A375 (cell line): ENCODE measurements at places on chromosomes 4 and X. TPM values are rescaled to one million over a fixed set of nuclear protein-coding genes. Genes with fewer than 3 reads are reported as not detected.

Gene LGI2
- total RNA-seq, result not detected in 2 replicates

Gene ALB
- total RNA-seq, result 0.05 TPM in 1 of 2 replicates, not detected in the other

Gene NHS
- 9.5 and 11.5 TPM in 2 replicates for total RNA-seq

Gene MAGEA2
- 80.6 and 90.5 TPM in 2 replicates for total RNA-seq

Gene SATL1
- total RNA-seq, result not detected in 2 replicates

Gene CXCL5
- total RNA-seq, result not detected in 2 replicates

Gene FAT4
- total RNA-seq, result 1.2 and 1.6 TPM in 2 replicates

Gene BEND2
- total RNA-seq, result not detected in 2 replicates

Gene FAT1
- 116 and 134 TPM in 2 replicates for total RNA-seq

Gene CT45A3
- total RNA-seq, result 161 and 205 TPM in 2 replicates

Gene CASP6
- total RNA-seq, result 6.3 and 13.9 TPM in 2 replicates

Gene CXCL1
- total RNA-seq, result 31.6 and 32.4 TPM in 2 replicates

Gene IL21
- total RNA-seq, result not detected in 2 replicates

Gene ZCCHC18
- total RNA-seq, result 3.0 TPM in 2 replicates

Gene UGT2B17
- not detected in 2 replicates for total RNA-seq
